Fibroblast of the aortic adventitia (primary cell): ENCODE measurements at places on chromosomes 16 and 17.

- DNase-seq: peak; percentile 62
These were observed 791 bp upstream of the SUPT4H1 start for GRCh38 chr17:58352596-58353388.

GRCh38 chr16:1785846-1786170 lies 3.0 kb downstream of the NUBP2 start:
- no peak for DNase-seq

- peak; percentile 94 for DNase-seq
These were observed 5.7 kb downstream of the CSNK1D start for GRCh38 chr17:82267575-82268379.

- DNase-seq: no peak
These were observed 149.5 kb downstream of the TMEM132E start for GRCh38 chr17:34728771-34729310.

DNA sequence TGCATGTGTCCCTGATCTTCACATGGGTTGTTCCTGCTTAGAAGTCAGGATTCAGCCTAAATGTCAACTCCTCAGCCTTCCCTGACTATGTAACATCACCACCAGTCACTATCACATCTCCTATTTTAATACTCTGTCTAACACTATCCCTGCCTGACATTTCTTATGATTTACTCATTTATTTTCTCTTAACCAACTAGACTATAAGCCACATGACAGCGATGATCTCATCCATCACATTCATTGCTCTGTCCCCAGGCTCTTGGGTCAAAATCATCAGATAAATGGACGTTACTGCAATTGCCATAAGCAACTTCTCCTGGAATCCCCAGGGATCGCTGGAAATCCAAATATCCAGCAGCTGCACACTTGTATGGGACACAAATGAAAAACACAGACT lies 15.7 kb downstream of the CDRT4 start:
- DNase-seq: no peak

- DNase-seq: no peak
These were observed 2.1 kb downstream of the NAGPA start for GRCh38 chr16:5031601-5032000.

- DNase-seq: no peak
These were observed 16.2 kb upstream of the RMI2 start for GRCh38 chr16:11329071-11329491.

- no peak for DNase-seq
These were observed 30.9 kb downstream of the IFT140 start for GRCh38 chr16:1580956-1581355.

DNA sequence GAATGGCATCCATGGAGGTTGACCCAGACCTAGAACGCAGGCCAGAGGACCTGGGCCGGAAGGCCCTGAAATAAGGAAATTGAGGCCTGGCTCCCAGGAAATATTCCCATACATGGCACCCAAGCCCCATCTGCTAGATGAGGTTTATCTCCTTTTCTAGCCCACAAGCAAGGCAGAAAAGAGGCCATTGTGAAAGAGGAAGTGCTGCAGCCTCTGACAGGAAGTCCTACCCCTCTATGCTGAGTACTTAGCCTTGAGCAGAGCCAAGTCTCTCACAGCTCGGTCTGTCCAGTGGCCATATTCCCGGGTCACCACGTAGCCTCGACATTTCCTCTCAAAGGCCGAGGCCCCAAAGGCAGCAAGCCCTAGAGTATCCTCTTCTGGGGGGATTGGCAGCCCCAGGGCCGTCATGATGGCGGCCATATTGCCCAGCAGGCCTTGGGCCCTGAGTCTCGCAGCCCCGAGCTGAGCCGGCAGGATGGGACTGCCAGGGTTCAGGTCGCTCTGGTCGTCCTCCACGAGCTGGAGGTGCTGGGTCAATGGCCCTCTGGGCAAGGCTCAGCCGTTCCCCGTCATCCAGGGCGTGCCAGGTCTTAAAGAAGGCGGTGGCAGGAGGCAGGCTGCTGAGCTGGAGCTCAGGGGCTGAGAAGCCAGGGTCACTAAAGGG lies 7.8 kb downstream of the CTF1 start:
- DNase-seq: no peak

DNA sequence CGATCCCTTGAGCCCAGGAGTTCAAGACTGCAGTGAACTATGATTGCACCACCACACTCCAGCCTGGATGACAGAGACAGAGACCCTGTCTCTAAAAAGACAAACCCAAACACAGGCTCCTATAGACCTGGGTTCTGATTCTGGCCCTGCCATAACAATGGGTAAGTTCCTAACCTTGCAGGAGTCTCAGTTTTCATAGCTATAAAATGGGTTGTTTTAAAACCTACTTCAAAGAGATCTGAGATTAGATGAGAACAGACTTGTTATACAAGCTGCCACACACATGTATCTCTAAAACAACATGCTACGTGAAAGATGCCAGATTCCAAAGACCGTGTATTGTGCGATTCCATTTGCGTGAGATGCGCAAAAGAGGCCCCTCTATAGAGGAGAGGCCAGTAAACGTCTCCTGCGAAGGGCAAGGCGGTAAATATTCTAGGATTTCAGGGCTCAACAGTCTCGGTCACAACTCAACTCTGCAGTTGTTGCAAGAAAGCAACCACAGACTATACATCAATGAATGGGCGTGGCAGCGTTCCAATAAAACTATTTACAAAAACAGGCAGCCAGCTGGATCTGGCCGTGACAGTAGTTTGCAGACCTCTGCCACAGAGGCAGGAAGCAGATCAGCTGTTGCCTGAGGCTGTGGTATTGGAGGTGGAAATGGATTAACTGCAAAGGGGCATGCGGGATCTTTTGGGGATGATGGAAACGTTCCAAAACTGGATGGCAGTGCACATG lies 5.9 kb downstream of the CORO7 start:
- peak; percentile 80 for DNase-seq

GRCh38 chr17:37752482-37752881 lies 7.6 kb upstream of the HNF1B start:
- no peak for DNase-seq

- no peak for DNase-seq
These were observed 29.0 kb downstream of the HEXIM2 start for GRCh38 chr17:45190503-45191255.
